NCI-H69 (cell line): ENCODE measurements at places on chromosomes 4 and X.
A peak's percentile ranks its signal among the peaks of the same experiment; 100 is the strongest.

- DNase-seq: peak; percentile 71
Observed at GRCh38 chr4:4519297-4519894, 22.5 kb downstream of the STX18 start.

- no peak for DNase-seq
Observed at GRCh38 chrX:15043538-15043937, 170.3 kb downstream of the MOSPD2 start.

GRCh38 chr4:3766785-3767569 is 792 bp downstream of the ADRA2C start:
- no peak for DNase-seq

DNA sequence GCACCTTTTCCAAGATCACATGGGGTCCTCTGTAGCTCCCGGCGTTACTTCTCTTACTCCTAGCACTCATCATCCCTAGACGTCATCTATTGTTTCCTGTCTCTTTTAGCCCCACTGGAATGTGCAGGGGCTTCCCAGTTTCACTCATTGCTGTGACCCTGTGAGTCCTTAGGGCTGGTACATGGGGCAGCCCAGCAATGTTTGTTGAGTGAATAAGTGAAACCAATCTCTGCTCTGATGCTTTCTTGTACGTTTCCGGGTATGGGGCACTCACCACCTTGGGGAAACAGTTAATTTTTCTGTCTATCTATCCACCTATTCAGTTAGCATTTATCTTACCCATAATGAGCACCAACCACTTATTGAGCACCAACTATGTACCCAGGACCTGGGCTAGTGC is 16.1 kb downstream of the MSX1 start:
- DNase-seq: no peak

- no peak for DNase-seq
Observed at GRCh38 chr4:125105561-125105960, 209.2 kb upstream of the FAT4 start.

GRCh38 chr4:41232406-41232805 is 18.1 kb upstream of the APBB2 start:
- no peak for DNase-seq

- no peak for DNase-seq
Observed at GRCh38 chr4:11698033-11698432, 269.3 kb upstream of the HS3ST1 start.

GRCh38 chrX:38882894-38883626 is 81.8 kb downstream of the MID1IP1 start:
- peak; percentile 3 for DNase-seq

- DNase-seq: peak; percentile 76
Observed at GRCh38 chr4:53929955-53930798, 134.2 kb downstream of the CHIC2 start.

GRCh38 chr4:83709627-83710026 is 173.7 kb downstream of the GPAT3 start:
- no peak for DNase-seq
